ENCODE measurements at places on chromosomes 13 and 19.

GRCh38 chr13:20525144-20525600 is 485 bp downstream of the CRYL1 start:
- peak; percentile 49 for DNase-seq

- no peak for DNase-seq
Measured at GRCh38 chr13:43154839-43155238, 131.5 kb downstream of the DNAJC15 start.

GRCh38 chr13:41864658-41865057 is 96.3 kb downstream of the VWA8 start:
- no peak for DNase-seq

DNA sequence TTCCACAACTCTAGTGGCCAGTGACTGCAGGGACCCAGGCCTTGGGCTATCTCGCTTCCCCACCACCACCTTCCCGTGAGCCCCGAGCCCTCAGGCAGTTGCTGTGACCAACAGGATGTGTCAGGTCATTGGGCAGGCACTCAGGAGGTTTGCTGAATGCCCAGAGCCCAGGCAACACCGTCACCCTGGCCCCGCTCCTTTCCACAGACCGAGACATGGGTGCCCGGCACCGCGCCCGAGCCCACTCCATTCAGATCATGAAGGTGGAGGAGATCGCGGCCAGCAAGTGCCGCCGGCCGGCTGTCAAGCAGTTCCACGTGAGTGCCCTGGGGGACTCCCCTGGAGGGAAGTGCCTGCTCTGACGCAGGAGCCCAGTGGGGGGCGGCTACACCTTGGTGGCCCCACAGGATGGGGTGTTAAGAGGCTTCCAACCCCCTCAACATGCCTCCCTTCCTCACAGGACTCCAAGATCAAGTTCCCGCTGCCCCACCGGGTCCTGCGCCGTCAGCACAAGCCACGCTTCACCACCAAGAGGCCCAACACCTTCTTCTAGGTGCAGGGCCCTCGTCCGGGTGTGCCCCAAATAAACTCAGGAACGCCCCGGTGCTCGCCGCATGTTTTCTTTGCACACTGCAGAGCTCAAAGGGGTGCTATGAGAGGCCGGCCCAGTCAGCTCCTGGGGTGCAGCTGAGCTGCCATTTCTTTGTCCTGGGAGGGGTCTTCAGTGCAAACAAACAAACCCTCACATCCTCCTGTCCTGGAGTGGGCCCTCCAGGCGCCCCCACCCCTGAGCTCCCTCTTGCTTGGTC is 3.2 kb downstream of the RPL18A start:
- peak; percentile 26 for DNase-seq

DNA sequence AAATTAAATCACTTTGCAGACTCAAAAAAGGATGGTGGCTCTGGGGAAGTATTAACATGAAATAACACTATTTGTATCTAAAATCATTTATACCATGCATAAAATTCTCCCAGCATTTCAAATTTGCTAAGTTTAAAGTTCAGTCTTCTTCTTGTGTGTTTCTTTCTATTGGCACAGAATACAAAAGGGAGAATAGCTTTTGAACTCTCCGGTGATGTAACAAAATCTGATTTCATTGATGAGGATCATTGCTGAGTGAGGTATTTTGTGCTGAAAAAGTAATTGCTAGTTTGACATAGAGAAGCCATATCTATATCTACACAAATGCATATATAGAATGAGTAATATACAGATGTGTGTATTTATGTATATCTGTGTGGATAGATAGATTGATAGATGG is 174.8 kb downstream of the LACC1 start:
- DNase-seq, result no peak

- peak; percentile 32 for DNase-seq
Measured at GRCh38 chr19:13906521-13906904, 512 bp downstream of the CC2D1A start.

- no peak for DNase-seq
Measured at GRCh38 chr13:43783820-43784219, 3.0 kb downstream of the ENOX1 start.

DNA sequence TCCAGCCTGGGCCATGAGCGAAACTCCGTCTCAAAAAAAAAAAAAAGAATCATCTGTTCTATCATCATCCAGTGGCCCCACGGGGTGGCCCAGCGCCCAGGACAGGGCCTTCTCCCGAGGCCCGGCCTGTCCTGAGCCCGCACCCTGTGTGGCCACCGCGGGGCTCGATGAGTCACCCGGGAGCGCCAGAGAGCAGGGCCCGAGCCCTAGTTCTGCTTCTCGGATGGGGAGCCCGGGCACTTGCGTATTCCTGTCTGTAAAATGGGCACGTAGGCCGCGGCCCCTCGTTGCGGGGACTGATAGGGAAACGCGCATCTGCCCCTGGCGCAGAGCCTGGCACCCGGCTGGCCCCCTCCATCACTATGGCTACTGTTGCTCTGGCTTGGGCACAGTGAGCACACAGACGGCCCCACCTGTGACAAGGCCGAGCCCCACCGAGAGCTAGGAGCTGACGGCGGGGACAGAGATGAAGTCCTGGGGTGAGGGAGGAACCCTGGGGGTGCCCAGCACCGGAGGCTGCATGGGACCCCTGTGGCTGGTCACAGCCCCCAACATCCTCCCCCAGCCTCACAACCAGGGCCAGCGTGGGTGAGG is 21.3 kb upstream of the UQCR11 start:
- no peak for DNase-seq

GRCh38 chr13:42083138-42083770 is 34.8 kb downstream of the DGKH start:
- no peak for DNase-seq

- no peak for DNase-seq
Measured at GRCh38 chr13:91195789-91196188, 151.7 kb upstream of the MIR17HG start.

GRCh38 chr19:40803857-40804782 is 5.1 kb downstream of the EGLN2 start:
- peak; percentile 64 for DNase-seq

GRCh38 chr13:46473806-46474205 is 79.2 kb upstream of the LRCH1 start:
- DNase-seq, result no peak

GRCh38 chr13:25561812-25562211 is 190.0 kb downstream of the ATP8A2 start:
- DNase-seq, result no peak

DNA sequence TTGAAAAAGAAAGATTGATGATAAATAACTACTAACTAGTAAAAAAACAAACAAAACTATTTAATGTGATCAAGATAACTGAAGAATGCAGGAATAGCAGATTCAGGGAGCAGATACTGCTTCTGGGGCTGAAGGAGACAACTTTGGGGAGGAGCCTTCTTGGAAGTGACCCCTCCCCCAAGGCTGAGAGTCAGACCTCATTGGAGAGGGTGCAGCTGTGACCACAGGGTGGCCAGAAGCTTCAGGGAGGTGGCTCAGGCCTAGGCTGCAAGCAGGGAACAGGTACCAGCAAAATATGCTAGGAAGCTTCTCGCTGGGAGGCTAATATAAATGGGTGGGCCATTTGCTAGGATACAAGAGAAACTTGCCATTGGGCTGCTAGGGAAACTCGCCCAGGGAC is 149.9 kb downstream of the MYO16 start:
- no peak for DNase-seq

- DNase-seq, result no peak
Measured at GRCh38 chr19:7905268-7905667, 1.6 kb downstream of the MAP2K7 start.

DNA sequence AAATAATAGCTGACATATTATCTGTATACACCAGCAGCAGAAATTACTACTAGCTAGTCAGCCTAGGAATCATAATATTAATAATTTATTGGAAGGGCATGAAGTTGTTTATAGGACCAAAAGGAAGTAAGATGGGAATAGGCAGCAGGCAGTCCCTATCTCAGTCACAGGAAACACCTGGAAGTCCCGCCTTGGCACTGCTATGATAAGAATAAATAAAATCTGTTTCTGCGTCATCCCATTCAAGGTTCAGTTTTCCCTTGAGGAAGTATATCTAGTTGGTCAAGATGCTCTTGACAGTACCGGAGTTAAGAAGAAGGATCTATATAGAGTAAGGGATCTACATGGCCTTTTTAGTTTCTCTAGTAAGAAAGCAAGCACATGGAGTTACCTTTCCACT is 830.8 kb downstream of the DIAPH3 start:
- DNase-seq, result no peak
